AG04450 (cell line): ENCODE measurements at places on chromosomes 16 and 17.

DNA sequence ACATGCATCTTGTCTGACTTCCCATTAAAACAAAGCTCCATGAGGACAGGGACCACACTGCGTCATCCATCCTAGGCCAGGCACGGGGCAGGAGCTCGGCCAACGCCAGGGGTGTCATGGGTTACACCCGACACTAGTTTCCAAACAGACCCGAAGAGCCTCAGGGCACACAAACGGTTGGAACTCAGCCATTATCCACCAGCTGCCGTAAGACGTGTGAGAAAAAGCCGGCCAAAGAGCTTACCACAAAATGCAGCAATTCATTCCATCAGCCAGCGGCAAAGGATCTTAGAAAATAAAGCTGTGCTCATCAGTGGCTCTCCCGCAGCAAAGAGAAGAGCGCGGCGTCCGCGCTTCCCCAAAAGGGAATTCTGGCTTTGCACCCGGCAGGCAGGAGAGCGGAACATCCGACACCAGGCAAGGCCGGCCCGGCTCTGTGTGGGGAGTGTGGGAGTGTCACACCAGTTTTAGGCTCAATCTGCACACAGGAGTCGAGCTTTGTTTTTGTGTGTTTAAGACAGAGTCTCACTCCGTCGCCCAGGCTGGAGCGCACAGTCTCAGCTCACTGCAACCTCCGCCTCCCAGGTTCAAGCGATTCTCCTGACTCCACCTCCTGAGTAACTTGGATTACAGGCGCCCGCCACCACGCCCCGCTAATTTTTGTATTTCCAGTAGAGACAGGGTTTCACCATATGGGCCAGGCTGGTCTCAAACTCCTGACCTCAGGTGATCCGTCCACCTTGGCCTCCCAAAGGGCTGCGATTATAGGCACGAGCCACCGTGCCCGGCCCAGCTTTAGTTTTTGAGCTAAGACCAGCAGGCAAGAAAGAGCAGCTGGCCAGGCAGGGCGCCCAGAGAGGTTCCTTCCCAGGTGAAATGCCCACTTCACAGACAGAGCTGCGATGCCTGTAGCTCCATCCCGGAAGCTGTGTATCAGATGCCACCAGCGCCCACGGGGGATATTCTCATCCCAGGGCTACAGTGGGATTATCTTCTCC, 1.5 kb downstream of the SLC38A8 start:
- no peak for DNase-seq

GRCh38 chr17:55301521-55302406, 37.0 kb downstream of the HLF start:
- DNase-seq = no peak

DNA sequence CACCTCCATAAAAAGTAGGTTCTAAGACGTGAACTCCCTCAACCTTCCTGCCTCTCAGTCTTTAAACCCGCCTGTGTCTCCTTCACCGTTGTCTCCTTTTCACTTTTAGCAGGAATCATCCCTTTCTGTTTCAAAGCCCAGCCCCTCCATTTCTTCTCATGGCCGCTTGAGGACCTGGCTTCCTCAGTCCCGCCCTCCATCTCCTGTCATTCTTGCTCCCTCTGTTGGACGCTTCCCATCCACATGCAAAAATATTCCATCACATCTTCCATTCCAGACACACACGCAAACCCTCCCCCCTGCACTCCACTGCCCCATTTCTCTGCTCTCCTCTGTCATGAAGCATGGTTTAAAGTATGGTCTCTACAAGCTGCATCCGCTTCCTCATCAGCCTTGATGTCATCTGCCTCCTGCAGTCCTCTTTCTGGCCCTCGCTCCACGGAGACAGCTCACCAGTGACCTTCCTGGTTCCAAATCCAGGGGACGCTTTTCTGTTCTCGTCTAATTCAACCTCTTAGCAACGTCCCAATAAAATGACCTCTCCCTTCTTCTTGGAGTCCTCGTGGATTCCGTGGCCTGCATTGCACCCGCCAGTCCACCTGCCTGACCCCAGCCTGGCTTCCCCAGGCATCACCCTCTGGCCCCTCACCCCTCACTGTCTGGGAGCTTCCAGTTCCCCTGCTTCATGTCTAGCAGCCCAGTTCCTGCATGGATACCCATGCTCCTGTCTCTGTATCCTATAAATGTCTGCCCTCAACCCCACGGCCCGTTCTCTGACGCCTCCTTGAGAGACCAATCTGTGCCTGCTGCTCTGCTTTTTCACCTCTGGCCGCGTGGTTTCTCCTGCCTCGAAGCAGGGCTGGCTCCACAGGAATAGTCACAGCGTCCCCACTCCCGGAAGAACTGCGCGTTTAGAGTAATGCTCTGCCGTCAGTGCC, 26.2 kb downstream of the ANKRD40 start:
- DNase-seq = peak; percentile 55

DNA sequence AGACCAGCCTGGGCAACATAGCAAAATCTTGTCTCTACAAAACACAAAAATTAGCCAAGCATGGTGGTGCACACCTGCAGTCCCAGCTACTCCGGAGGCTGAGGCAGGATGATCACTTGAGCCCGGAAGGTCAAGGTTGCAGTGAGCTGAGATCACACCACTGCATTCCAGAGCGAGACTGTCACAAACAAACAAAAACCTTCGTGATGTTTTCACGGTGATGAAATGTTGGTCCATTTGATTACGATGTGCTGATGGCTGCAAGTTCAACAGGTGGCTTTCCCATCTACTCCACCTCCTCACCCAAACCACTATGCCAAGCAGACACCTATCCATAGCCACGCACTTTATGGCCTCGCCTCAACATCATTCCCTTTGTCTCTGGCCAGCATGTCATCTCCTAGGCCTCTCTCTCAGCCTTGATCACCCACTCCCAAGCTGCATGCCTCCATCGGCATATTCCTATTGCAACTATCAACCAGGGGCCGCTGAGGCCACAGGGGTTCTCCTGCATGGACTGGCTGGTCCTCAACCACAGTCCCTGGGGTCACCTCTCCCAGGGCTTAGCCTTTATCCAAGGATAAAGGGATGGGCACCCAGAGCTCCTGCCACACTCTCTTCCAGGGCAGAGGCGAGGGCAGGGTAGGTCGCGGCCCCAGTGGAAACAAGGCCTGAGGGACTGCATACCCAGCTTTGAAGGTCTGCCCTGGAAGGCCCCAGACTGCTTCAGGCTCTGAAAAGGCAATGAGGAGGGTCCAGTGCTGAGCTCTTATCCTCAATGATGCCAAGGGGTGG, 17.1 kb upstream of the ALOX15B start:
- DNase-seq = no peak

DNA sequence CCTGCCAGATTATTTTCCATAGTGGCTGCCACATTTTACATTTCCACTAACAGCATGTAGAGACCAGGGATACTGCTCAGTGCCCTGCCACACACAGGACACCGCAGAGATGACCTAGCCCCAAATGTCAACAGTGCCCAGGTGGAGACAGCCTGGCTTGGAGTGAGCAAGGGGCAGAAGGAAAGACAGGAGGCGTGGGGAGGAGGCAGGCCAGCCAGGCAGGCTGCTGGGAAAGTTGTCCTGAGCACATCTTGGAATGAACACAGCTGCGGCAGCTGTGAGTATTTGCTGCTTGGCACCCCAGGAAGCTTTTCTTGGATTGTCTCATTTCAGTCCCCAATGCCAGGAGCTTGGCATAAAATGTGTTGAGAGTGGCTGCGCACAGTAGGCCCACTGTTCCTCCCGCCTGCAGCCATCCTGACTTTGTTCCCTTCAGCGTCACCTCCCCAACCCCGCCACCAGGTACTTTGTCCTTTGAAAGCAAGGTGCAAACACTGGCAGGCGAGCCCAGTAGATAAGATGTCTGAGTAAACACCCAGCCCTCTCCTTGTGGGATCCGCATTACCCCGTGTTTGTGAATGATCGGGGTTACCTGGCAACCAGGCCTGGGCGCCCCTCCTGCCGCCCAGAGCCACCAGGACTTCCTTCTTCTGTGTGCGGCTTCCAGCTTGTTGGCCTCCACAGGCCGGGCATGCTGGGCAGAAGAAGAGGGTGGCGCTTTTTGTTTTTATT, 114.0 kb downstream of the CMIP start:
- no peak for DNase-seq

DNA sequence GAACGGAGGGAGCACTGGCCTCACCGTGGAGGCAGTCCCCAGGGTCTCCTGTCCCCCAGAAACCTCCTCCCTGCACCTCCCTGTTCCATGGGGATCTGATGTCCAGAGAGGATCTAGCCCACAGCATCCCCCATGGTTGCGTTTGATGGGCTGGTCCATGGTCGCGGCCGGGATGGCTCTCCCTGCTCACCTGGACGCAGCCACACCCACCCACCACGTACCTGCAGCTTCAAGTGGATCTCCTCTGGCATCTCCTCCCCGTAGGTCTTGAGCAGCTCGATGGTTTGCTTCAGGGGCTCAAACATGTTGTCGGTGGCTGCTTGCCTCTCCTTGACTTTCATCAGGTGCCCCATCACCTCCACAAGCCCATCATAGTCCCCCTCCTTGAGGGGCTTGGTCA, 47.9 kb downstream of the DNAH17 start:
- DNase-seq = no peak
